ENCODE measurements at places on chromosomes 7 and 10.

GRCh38 chr10:15385552-15386455, 14.7 kb upstream of the FAM171A1 start:
- no peak for DNase-seq

DNA sequence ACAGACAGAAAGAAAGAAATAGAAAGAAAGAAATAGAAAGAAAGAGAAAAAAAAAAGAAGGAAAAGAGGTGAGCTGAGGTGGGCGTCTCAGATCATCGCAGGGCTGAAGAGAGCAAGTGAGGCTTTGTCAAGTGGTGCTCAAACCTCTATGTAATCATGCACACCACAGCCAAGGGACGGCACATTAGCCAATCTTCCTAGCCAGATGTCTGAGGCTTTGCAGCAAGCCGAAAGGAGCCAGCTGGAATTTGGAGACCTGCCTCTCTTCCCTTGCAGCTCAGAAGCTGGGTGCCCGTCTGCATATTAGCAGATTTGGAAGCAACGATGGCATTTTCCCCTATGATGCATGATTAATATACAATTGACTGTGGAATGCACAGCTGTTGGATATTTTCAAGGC, 52.5 kb downstream of the ADRA2A start:
- no peak for DNase-seq

DNA sequence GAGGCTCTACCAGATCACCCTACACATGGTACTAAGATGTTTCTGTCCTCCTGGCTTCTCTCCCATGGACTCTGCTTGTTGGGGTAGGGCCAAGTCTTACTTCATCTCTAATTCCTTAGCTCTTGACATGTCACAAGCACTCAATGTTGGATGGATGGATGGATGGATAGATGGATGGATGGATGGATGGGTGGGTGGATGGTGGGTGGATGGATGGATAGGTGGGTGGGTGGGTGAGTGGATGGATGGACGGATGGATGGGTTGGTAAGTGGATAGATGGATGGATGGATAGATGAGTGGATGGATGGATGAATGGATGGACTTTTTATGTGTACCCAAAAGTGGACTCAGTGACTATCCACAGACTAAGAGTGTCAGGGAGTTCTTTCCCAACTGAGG, 28.5 kb downstream of the HSPA12A start:
- no peak for DNase-seq

DNA sequence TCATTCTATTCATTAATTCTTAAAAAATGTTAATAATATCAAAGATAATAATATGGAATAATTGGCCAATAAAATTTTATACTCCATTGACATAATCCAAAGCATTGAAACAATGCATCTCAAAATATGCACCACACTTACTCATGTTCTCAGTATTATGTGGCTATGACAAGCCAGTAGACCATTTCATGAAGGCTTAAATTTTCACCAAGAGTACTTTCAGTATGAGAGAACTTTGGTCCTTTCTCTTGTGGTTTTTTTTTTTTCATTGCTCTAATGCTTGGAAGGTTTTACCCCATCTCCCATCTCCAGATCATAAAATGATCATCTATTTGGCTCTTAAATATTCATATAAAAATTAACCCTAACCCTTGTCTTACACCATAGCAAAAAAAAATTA, 45.5 kb upstream of the TMEM140 start:
- no peak for DNase-seq

- DNase-seq: no peak
These were observed 1.9 kb downstream of the LRRC20 start for GRCh38 chr10:70380350-70381135.

- no peak for DNase-seq
These were observed 212.8 kb downstream of the MAD1L1 start for GRCh38 chr7:2019711-2020511.

GRCh38 chr7:42692621-42693020, 219.2 kb downstream of the C7orf25 start:
- DNase-seq: no peak
